ENCODE measurements at places on chromosomes 11 and 22.

- DNase-seq, result peak; percentile 32
These were observed 236.1 kb downstream of the TTC28 start for GRCh38 chr22:28443526-28443876.

DNA sequence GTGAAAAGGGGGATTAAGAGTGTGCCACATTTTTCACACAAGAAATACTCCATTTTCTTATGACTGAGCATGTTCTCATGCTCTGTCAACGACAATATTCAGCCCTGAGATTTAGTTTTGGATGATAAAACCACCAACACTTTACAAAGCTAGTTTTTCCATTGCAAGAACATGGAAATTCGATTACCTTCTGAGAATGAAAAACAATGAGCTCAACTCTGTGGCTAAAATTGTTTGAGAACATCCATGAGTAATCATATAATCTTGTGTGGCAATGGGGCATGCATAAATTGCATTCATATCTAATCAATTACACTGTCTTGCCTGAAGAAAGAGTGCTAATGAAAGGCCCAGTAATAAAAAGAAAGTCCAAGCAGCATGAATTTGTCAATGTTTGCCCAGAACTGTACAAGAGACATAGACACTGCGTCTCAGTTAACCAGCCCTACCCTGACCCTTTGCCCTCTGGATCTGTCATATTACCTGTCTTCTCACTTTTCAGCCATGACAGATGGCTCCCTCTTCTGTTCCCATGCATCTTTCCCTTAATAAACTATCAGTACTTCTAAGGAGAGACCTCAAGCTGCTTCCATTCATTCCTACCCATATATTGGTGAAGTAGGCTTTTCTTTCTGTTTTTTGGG is 253.4 kb downstream of the FAM76B start:
- DNase-seq, result no peak

DNA sequence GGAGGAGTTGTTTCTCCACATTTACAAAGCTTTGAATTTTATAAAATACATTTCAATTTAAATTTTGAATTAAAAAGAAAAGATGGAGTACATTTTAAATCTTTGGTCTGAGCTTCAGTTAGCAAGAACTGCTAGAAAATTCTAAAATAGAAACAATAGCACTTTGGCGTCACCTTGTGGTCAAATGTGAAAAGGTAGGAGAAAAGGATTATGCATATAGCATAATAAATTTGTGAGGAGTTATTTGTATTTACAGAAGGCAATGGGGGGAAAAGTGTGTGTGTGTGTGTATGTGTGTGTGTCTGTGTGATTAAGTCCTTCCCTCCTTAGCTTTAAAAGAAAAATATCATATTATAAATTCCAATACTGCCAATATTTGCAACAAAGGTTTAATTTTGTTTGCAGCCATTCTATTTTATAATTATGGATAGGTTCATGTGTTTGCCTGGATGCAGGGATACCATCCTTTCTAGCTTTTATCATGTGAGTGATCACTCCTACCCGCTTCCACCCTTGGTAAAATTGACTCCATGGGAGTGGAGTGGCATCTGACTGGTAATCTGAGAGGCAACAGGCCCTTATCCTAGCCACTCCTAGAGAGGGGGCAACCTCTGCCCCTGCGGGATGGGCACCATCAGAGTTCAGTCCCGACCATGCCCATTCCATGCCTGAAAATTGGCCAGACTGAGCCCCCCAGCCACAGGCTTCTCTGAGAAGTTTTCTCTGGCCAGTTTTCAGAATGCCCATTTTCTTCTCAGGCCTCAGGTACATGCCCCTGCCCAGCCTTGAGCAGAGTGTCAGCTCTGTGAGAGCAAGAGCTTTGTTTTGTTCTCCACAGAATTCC is 13.6 kb upstream of the LGR4 start:
- DNase-seq, result peak; percentile 75

GRCh38 chr11:115199481-115200069 is 304.6 kb downstream of the CADM1 start:
- DNase-seq, result no peak

DNA sequence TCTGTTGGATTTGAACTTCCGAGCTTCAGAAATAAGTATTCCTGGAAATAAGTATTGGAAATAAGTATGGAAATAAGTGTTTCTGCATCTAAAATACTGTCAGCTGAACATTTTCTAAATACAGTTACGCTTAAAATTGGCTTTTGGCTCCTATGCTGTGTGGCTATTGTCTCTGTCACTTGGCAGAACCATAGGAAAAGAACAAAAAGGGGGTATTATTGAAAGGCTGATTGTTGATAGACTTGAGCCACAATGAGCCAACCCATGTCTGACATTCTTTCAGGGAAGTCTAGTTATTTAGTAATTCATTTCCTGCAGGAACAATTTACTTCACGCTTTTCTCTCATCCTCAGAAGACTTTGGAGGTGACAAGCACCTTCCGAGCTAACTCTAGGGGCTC is 32.5 kb upstream of the LARGE1 start:
- no peak for DNase-seq

- DNase-seq, result no peak
These were observed 452.1 kb downstream of the MN1 start for GRCh38 chr22:27349456-27349855.

GRCh38 chr22:44468973-44469372 is 29.1 kb downstream of the RTL6 start:
- DNase-seq, result peak; percentile 46

GRCh38 chr11:117303101-117303500 is 12.0 kb downstream of the BACE1-AS start:
- peak; percentile 91 for DNase-seq

- no peak for DNase-seq
These were observed 544.4 kb downstream of the OPCML start for GRCh38 chr11:132987936-132988335.

DNA sequence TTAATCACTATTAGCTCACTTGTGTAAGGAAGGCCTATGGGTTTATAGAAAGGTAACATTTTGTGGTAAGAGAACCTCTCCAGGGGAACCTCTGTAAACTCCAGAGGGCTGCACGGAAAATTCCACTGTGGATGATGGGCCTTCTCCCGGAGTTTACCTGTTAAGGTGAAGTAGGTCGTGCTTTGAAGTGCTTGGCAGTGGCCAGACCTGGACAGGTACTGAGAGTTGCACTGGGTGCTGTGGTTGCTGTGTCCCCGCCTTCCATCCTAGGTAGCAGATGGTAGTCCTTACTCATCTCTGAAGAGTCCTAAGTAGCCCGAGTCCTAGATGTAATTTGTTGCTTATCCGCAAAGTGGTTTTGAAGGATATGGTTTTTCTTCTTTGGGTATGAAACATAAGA is 133.4 kb downstream of the TEAD1 start:
- DNase-seq, result peak; percentile 39

DNA sequence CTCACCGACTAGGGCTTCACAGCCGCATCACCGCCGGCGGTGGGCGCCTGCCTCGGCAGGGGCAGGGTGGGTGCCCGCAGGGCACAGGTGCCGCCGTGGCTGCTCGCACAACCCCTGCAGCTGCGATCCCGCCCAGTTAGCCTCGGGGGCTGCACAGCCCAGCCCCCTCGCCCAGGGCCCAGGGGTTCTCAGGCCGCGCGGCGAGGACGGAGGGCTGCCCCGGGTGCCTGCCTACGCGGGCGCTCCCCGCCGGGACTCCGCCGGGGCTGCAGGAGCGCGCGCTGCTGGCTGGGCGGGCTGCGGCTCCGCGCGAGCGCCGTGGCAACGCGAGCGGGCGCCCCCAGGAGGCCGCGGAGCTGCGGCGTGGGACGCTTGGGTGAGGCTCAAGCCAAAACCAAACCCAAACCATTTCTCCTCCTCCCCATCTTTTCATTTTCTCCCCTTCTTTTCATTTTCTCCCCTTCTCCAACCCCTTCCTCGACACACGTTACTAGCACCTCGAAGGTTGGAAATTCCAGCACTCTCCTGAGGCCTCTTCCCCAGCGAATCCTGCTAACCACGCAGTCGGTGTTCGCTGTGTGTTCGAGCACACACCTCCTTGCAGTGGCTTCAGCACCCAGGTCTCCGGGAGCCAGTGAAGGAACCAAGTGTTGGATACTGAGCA is at the start of gene MICAL3:
MICAL3 (minus strand) TSS at position 286 of the 664 bp plus-strand sequence. CDS start 117,749 bp downstream, outside the sequence.
- DNase-seq, result peak; percentile 78

- peak; percentile 49 for DNase-seq
These were observed 54.0 kb downstream of the KREMEN1 start for GRCh38 chr22:29126670-29127395.

- no peak for DNase-seq
These were observed 44.5 kb downstream of the CELF1 start for GRCh38 chr11:47508240-47508957.

DNA sequence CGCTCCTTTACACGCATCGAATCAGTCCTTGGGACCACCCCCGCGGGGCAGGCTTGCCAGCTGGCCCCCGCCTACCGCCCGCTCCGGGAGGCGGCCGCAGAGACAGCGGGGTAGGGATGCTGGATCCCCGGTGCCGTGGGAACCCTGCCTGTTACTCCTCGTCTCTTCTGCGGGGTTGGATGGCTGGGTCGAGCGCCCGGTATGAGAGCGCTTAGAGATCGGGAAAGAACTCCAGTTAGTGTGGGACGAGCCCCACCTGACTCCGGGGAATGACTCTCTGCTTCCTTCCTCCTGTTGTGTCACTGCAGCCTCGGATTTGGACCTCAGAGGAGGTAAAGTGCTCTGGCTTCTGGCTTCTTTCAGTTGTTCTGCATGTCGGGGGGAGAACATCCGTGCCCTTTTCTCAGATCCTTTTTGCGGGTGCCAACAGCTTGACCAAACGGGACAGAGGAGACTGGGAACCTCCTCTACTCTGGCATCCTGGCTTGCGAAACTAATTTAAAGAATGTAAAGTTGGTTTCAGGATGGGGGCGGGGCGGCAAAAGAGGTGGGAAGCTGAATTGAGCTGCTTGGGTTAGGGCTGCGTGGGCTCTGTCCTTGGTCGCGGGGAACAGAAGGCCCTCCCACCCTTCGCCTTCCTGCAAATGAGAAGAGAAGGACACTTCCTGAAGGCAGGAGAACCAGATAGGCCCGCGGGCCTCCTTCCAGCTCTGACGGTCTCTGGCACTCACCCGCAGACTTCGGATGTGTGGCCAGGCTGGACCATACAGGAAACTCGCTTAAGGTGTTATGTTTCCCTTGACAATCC is 938 bp downstream of the LAYN start:
- peak; percentile 35 for DNase-seq

- peak; percentile 10 for DNase-seq
These were observed 3.5 kb upstream of the TSPO start for GRCh38 chr22:43147821-43148220.

Measured in DMS53 (cell line).